ENCODE measurements at places on chromosomes 6 and 20. TPM values are rescaled to one million over a fixed set of nuclear protein-coding genes. Genes with fewer than 3 reads are reported as not detected.
A peak's percentile ranks its signal among the peaks of the same experiment; 100 is the strongest.

- no peaks in the 10 kb centered on the region for H3K36me3 ChIP-seq
- no peak overlapping the region for H3K27ac ChIP-seq
- H3K4me1 ChIP-seq: peaks cover 26% of the 10 kb centered on the region
- H3K4me3 ChIP-seq: no peak overlapping the region
These were observed 32.6 kb upstream of the TULP4 start for GRCh38 chr6:158279615-158280014.

Gene MUC21
- total RNA-seq: not detected

Gene SIGLEC1
- not detected for total RNA-seq

Gene RRP36
- 77.8 TPM for total RNA-seq

DNA sequence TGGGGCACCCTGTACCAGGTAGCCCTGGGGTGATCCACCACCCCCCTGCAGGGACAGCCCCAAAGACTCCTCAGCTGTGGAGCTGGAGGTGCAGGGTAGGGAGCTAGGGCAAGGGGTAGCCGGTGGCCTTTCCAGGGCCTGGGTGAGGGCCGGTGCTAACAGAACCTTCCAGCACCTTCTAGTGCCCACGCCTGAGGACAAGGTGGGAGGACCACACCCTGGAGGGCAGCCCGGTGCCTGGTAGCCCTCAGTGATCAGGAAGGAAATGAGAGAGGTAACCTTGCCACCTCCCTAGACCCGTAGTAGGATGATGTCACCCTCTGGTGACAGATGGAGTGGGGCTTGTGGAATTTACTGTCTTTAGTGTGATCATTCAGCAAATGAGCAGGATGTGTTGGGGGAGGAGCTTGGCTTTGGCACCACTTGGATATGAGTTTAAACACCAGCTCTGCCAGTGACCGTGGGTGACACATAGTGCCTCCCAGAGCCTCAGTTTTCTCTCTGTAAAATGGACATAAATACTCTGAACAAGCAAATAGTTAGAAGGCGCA lies 187.7 kb downstream of the NFATC2 start:
- H3K27me3 ChIP-seq: no peaks in the 10 kb centered on the region
- no peak for DNase-seq
- no peaks in the 10 kb centered on the region for H3K36me3 ChIP-seq
- no peak overlapping the region for H3K4me3 ChIP-seq
- H3K27ac ChIP-seq: no peak overlapping the region

Gene RAET1L
- total RNA-seq: not detected

- peaks cover 33% of the 10 kb centered on the region for H3K27me3 ChIP-seq
- peak; percentile 95 for DNase-seq
- peak within 1 kb of the TSS; percentile 67 for H3K4me3 ChIP-seq
- peaks cover 5% of the 10 kb centered on the region for H3K4me1 ChIP-seq
- H3K27ac ChIP-seq: no peak within 1 kb of the TSS
These were observed at the start of gene TAP2 for GRCh38 chr6:32838114-32838958. TAP2 (minus strand) TSS chr6:32838739; CDS start chr6:32838233, 506 bp downstream.

- H3K27me3 ChIP-seq: no peaks in the 10 kb centered on the region
- no peak overlapping the region for H3K4me3 ChIP-seq
- H3K27ac ChIP-seq: no peak overlapping the region
These were observed 89.2 kb upstream of the BCLAF1 start for GRCh38 chr6:136378888-136379287.
